ENCODE measurements at places on chromosomes 13 and 19. TPM values are rescaled to one million over a fixed set of nuclear protein-coding genes. Genes with fewer than 3 reads are reported as not detected.

The PNMA8A gene
- 13.1 TPM for total RNA-seq

DNA sequence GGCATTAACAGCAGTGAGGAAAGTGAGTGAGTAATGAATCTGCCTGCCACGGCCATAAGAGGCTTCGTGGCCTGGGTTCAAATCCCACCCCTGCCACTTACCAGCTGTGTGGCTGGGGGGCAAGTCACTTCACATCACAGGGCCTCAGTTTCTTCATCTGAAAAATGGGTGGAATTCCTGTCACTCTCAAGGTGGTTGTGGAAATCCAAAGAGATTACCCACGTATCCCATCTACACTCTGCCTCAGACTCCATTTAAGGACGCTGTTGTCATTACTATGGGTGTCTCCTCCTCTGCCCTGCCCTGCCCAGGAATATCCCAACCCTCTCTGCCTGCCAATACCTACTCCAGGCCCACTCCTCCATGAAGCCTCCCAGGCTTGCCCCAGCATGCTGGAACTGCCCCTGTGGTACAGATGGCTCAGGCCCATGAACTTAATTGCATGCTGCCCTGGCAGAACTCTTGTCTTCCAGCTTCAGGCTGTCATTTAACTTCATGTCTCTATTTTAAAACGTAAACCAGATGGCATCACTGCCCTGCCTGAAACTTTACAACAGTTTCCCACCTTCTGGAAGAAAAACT, 3.1 kb downstream of the GIPC1 start:
- peaks cover 31% of the 10 kb centered on the region for H3K36me3 ChIP-seq
- no peak overlapping the region for H3K4me3 ChIP-seq
- H3K4me1 ChIP-seq, result peaks cover 36% of the 10 kb centered on the region
- no peak for DNase-seq
- peak overlapping the region; percentile 74 for H3K27ac ChIP-seq
- H3K27me3 ChIP-seq, result no peaks in the 10 kb centered on the region

DNA sequence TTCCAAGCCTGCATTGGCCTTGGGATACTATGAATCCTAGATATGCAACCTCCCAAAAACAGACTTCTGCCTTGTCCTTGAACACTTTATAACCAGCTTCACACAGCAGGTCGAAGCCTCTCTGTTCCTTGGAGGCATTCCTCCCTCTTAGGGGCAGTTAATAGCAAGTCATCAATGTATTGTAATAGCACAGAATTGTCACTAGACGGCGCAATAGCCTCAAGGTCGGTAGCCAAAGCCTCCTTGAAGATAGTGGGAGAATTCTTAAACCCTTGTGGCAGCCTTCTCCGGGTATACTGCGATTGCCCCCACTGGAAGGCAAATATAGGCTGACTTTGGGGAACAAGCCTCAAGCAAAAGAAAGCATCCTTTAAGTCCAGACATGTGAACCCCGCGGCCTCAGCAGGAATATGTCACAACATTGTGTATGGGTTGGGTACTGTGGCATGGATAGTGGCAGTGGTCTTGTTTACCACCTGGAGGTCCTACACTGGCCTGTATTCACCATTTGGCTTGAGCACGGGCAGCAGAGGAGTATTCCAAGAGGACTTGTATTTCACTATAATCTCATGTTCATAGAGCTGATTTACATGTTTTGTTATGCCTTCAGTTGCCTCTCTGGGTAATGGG, 61.1 kb downstream of the ZNF431 start:
- H3K27ac ChIP-seq, result no peak overlapping the region
- peaks cover 1% of the 10 kb centered on the region for H3K27me3 ChIP-seq
- no peak overlapping the region for H3K4me3 ChIP-seq
- DNase-seq, result peak; percentile 15
- H3K4me1 ChIP-seq, result peaks cover 9% of the 10 kb centered on the region
- H3K36me3 ChIP-seq, result no peaks in the 10 kb centered on the region

The EPSTI1 gene
- total RNA-seq, result 0.44 TPM

The ZNF540 gene
- total RNA-seq, result 0.94 TPM

DNA sequence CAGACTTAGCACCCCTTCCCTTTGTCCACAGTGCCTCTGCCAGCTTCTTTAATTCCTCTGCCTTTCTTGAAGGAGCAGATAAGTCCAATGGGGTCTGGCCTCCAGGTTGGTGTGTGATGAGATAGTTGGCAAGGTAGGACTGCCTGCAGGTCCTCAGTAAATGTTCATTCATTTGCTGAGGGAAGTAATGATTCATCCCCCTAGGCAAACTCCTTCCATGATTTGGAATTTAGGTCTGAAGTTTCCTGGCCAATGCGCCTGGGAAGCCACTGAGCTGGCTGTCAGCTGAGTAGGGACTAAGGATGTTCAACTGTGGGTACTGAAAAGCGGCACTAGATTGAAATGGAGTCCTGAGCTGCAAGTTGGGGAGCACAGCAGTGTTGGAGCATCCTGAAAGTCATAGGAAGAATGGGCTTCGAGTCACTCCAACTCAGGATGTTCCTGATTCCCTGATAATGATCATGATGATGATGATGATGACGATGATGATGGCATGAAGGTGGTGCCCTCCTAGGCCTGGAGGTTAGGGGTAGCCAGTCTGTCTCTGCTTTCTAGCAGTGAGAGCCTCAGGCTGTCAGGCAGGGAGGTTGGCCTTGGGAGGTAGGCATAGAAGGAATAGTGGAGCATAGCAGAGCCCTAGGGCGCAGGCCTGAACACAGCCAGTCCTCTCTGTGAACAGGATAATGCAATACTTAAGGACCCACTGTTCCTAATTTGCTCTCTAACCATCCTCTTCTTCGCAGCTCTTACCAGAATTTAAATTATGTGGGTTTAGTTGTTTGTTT, 44.7 kb downstream of the COL4A2 start:
- H3K27ac ChIP-seq, result peak overlapping the region; percentile 34
- H3K4me3 ChIP-seq, result no peak overlapping the region
- H3K36me3 ChIP-seq, result no peaks in the 10 kb centered on the region
- peaks cover 63% of the 10 kb centered on the region for H3K4me1 ChIP-seq

DNA sequence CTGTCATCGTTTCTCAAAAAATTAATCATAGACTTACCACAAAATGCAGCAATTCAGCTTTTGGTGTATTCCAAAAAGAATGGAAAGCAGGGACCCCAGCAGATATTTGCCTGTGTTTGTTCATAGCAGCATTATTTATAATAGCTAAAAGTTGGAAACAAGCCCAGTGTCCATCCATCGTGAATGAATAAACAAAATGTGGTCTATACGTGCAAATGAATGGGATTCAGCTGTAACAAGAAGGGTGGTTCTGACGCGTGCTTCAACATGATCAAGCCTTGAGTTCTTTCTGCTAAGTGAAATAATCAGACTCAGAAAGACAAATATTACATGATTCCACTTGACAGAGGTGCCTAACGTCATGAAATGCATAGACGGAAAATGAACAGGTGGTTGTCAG, 36.4 kb downstream of the PSG11 start:
- no peaks in the 10 kb centered on the region for H3K27me3 ChIP-seq
- DNase-seq, result no peak
- no peak overlapping the region for H3K4me3 ChIP-seq
- H3K4me1 ChIP-seq, result peaks cover 79% of the 10 kb centered on the region
- no peak overlapping the region for H3K27ac ChIP-seq

The GIPC3 gene
- not detected for total RNA-seq

GRCh38 chr13:64410276-64411053, 2819.7 kb downstream of the PCDH9 start:
- no peaks in the 10 kb centered on the region for H3K27me3 ChIP-seq
- H3K27ac ChIP-seq, result no peak overlapping the region
- DNase-seq, result no peak
- no peaks in the 10 kb centered on the region for H3K4me1 ChIP-seq
- H3K36me3 ChIP-seq, result no peaks in the 10 kb centered on the region

DNA sequence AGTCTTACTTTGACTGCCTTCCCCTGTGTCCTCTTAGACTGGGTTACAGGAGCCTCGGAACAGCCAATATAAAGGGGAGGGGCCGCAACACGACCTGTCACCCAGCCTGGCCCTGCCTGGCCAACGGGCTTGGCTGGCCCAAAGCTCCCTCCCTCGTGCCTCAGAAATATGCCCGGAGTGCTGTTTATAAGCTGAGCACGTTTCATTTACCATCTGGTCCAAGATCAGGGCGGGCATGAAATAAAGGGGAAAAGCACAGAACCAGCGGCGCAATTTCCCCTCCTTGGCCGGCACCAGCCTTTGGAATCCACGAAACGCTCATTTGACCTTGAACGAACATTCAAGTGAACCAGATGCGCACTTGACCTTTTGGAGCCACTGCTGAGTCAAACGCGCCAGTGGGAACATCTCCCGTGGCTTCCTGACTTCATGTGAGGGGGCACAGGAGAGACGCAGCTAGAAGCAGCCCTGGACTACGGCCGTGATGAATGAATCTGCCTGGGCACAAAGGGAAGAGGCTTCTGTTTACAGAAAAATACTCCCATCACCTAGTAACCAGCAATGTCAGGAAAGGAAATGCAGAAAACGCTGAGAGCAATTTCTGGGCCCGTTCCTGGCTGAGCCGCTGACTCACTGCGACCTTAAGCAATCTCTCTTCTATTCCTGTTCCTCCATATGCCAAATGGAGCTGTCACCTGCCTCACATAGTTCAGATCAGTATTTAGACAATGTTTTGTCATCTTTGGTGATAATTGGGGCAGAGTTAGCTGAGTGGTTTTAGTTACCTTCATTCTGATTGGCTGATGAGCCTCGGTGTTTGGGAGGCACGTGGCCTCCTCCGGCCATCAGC, 53.3 kb downstream of the RFX2 start:
- peaks cover 4% of the 10 kb centered on the region for H3K27me3 ChIP-seq
- H3K4me1 ChIP-seq, result peaks cover 54% of the 10 kb centered on the region
- peak; percentile 95 for DNase-seq
- H3K36me3 ChIP-seq, result no peaks in the 10 kb centered on the region
- peak overlapping the region; percentile 100 for H3K27ac ChIP-seq

GRCh38 chr19:10105509-10106099, 558 bp upstream of the PPAN start:
- H3K36me3 ChIP-seq, result peaks cover 14% of the 10 kb centered on the region
- peaks cover 2% of the 10 kb centered on the region for H3K27me3 ChIP-seq
- peak overlapping the region; percentile 98 for H3K4me3 ChIP-seq
- DNase-seq, result no peak
- H3K27ac ChIP-seq, result peak overlapping the region; percentile 86

The KIR2DL4 gene
- total RNA-seq, result not detected

DNA sequence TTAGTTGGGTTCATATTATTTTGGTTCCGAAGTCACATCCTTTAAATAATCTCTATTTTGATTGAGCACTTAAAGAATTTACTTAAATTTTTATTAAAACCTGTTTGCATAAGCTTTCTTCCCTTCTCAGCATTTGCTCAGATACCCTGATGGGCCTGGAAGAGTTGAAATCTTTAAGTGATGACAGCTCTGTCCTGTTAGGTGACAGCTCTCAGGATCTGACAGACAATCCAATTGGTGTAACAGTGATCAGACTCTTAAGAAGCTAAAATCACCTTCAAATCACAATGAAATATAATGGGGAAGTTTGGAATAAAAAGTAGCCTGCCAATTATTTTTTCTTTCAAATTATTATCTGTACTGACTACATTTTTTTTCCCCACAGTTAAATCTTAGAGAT, 284.4 kb downstream of the LMO7 start:
- H3K4me3 ChIP-seq, result no peak overlapping the region
- H3K27ac ChIP-seq, result no peak overlapping the region
- no peak for DNase-seq
- H3K27me3 ChIP-seq, result peaks cover 3% of the 10 kb centered on the region
- H3K4me1 ChIP-seq, result no peaks in the 10 kb centered on the region

GRCh38 chr19:51800473-51801244, 5.7 kb downstream of the FPR3 start:
- H3K27ac ChIP-seq, result peak overlapping the region; percentile 62
- H3K4me3 ChIP-seq, result peak overlapping the region; percentile 42
- H3K4me1 ChIP-seq, result peaks cover 50% of the 10 kb centered on the region
- no peaks in the 10 kb centered on the region for H3K27me3 ChIP-seq
- no peak for DNase-seq

The LILRA6 gene
- not detected for total RNA-seq

The YJU2 gene
- 15.5 TPM for total RNA-seq

GRCh38 chr19:55101261-55101660, 16.2 kb downstream of the PPP1R12C start:
- no peak overlapping the region for H3K27ac ChIP-seq
- H3K27me3 ChIP-seq, result no peaks in the 10 kb centered on the region
- H3K4me1 ChIP-seq, result no peaks in the 10 kb centered on the region

The CCDC194 gene
- total RNA-seq, result not detected

GRCh38 chr13:40388617-40389016, 277.8 kb downstream of the FOXO1 start:
- H3K4me1 ChIP-seq, result peaks cover 24% of the 10 kb centered on the region
- H3K27ac ChIP-seq, result peak overlapping the region; percentile 56
- H3K27me3 ChIP-seq, result peaks cover 3% of the 10 kb centered on the region
- H3K36me3 ChIP-seq, result no peaks in the 10 kb centered on the region

The CRX gene
- not detected for total RNA-seq

The FLT3LG gene
- 9.8 TPM for total RNA-seq

The ZNF135 gene
- total RNA-seq, result not detected

- H3K27me3 ChIP-seq, result peaks cover 5% of the 10 kb centered on the region
- no peaks in the 10 kb centered on the region for H3K36me3 ChIP-seq
- H3K4me3 ChIP-seq, result no peak overlapping the region
- no peak for DNase-seq
- H3K4me1 ChIP-seq, result no peaks in the 10 kb centered on the region
- no peak overlapping the region for H3K27ac ChIP-seq
Observed at GRCh38 chr13:91323349-91323748, 24.1 kb upstream of the MIR17HG start.

GRCh38 chr19:43625918-43626579, 6.6 kb upstream of the ZNF428 start:
- H3K36me3 ChIP-seq, result no peaks in the 10 kb centered on the region
- DNase-seq, result no peak
- H3K27ac ChIP-seq, result no peak overlapping the region
- no peak overlapping the region for H3K4me3 ChIP-seq
- H3K4me1 ChIP-seq, result no peaks in the 10 kb centered on the region

Data from HFFc6 (cell line).